NCI-H69 (cell line): ENCODE measurements at places on chromosomes 2 and 18.

GRCh38 chr18:9474108-9474982 lies 968 bp upstream of the RALBP1 start:
- peak; percentile 97 for DNase-seq

DNA sequence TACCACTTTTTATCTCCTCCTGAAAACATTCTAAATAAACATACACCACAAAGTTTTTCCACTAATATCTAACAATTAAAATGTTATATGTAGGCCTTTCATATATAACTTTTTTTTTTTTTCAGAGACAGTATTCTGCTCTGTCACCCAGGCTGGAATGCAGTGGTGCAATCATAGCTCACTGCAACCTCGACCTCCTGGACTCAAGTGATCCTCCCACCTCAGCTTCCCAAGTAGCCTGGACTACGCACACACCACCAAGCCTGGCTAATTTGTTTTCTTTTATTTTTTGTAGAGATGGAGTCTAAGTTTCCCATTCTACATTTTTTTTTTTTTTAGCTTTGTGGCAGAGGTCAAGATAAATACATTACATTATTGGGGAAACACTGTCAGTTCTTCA lies 1612.6 kb upstream of the NXPH2 start:
- DNase-seq = no peak

- DNase-seq = no peak
Observed at GRCh38 chr2:107024269-107024668, 138.3 kb upstream of the ST6GAL2 start.

DNA sequence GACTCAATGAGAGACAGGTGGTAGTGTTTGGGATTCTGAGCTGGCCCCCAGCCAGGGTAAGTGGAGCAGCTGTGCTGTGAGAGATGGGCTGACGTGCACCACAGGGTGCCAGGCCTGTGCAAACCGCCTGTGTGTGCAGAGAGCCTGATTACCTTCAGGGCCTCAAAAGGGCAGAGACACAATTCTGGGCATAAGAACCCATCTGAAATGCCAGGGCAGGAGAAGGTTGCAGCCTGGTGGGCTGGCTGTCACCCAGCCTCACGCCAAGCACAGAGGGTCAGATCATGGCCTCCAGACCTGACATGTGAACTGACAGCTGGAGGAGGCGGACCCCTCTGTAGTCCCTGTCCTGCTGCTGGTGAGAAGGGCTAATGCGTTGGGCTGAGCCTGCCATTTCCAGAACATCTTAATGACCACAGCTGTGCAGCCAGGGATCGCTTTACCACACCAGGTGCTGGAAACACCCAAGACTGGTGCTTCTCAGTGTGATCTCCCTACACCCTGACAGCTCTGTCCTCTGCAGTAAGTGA lies 100.9 kb downstream of the ARL4C start:
- peak; percentile 98 for DNase-seq

GRCh38 chr2:159000072-159000471 lies 31.6 kb downstream of the TANC1 start:
- no peak for DNase-seq

DNA sequence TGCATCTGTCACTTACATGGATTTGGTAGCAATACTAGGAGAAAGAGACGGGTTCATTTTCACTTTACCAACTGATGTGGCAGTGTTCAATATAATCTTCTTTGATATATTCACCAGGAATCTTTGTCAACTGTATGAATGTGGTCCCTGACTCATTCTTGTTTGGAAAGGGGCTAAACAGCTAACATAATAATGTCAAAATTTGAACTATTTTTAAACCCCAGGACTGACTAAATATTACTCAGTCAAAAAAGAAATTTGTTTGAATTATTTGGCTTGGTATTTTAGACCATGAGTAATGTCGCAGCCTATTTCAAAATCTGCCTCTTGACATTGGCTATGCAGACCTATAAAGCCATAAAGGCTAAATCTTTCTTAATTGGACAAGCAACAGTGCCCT lies 413.7 kb upstream of the RGPD4 start:
- no peak for DNase-seq

GRCh38 chr2:224405841-224406370 lies 4.0 kb upstream of the FAM124B start:
- DNase-seq = no peak

DNA sequence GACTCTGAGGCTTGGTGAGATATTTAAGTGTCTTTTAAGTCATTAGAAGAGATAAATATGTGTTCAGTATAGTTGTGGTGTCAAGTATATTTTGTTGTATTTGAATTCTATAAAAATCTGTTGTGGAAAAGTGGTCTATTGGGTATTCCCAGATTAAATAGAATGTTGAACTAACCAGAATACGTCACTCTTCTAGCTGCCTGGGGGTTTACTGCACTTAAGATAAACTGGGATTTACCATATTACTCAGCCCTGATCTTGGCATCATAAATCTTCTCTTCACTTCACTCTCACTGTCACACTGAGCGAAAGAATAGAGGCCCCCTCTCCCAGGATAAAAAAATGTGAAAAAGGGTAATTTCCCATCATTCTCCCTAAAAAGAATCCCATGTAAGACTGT lies 129.8 kb downstream of the BCL2 start:
- DNase-seq = no peak

DNA sequence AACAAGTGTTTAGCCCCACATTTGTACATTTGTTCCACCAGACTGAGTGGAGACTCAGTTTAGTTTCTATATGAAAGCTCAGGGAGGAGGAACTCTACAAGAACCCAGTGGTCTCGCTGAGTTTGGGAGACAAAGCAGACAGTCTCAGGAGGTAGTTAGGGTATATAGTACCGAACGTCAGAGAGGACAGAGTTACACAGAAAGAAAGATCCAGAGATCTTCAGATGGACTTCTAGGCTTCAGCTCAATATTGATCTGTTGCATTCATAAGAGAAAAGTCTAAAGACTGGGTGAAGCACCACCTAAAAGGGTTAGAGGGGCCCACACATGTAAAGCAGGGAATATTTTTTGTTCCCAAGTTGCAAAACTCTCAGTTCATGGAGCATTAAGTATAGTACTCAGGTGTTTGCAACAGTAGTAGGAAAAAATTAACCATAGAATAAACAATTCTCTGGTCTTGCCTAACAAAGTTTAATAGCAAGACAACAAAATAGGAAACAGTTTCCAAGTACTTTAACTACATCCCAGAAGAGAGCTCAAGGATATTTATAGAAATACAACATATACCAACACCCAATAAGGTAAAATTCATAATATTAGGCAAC lies 4.2 kb downstream of the TFPI start:
- DNase-seq = no peak

- peak; percentile 19 for DNase-seq
Observed at GRCh38 chr2:241868661-241869081, 858 bp upstream of the RTP5 start.

DNA sequence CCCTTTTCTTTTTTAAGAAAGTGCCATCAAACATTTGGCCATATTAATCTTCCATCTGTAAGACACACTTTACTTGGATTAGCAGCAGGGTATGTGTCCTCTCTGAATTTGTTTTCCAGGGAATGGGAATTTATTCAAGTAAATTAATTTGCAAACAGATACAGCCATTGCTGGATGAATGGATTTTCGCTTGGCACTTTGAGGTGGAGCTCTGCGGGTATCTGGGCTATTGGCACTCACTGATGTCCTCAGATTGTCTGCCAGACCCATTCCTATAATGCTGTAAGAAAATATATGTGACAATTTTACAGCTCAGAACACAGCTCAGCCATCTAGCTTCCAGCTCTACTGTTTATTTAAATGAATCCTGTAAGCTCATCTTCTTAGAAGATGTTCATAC lies 201.2 kb upstream of the CDH20 start:
- no peak for DNase-seq

DNA sequence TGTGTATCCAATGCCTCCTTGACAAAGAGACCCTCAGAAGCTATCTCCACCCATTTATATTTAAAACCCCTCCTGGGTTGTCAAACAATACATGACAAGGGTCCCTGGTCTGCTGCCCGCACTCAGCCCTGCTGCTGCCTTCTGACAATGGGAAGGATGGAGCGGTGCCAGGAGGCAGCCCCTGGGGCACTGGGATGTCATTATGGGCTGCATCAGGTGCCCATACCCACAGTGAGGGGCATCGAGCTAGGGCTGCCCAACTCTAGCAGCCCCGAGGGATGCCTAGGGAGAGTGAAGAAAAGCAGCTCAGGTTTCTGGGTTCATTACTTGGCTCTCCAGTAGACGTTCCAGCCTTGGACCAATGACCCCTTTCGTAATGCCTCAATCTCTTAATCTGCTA lies 301.7 kb downstream of the ALK start:
- peak; percentile 74 for DNase-seq

DNA sequence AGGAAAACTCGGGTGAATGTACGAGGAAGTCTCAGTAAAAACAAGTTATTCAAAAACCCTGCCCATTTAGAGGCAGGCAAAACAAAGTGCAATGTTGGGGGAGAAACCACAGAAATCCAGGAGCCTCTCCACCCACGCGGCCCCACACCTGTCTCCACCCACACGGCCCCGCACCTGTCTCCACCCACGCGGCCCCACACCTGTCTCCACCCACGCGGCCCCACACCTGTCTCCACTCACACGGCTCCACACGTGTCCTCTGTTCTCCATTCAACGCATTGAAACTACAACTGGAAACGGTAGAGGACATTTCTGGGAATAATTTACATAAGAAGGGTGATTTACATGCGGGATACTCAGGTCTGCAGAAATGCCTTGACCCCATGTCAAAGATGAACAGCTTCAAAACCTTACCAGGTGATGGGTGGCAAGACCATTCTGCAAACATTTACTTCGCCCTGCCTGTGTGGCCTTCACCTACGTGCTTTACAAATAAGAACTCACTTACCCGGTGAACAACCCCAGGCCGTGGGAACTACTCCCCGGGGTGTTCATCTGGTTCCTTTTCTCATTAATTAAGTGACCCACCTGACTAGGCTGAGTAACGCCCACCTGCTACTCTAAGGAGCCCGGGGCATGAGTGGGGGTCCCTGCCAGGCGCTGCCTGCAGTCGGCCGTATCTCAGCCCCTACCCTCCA lies 100.4 kb downstream of the EIPR1 start:
- peak; percentile 37 for DNase-seq

DNA sequence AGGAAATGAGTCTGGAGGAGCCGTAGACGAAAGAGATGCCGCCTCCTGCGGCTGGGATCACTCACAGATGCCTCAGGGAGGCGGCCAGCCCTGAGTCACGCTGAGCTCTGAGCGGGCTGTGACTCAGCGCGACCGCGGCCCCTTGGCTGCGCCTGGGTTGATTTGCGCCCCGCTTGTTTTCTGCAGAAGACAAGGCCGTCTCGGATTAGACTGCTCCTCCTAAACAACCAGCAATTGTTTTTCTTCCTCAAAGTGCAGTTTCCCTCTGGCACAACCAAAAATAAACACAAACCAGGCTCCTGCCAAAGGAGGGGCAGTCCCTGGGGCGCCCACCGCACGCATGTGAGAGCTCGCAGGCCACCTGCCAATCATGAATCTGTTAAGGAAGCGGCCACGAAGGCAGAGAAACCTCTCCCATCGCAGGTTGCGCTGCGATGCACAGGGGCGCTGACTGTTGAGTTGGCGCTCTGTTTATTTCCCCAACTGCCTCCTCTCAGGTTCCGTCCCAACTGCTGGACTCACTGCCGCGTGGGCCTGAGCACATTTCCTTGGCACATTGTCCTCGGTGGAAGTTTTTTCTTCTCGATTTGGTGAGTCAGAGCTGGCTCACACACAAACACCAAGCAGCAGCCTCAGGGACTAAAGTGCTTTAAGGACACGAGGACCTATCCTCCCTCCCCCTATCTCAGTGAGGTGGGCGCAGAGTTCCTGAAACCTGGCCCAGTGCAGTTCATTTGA lies 85.2 kb upstream of the NDUFV2 start:
- peak; percentile 68 for DNase-seq

GRCh38 chr2:40098786-40099470 lies 319.9 kb upstream of the THUMPD2 start:
- DNase-seq = no peak

- DNase-seq = peak; percentile 93
Observed at GRCh38 chr18:44682871-44683221, 2.2 kb downstream of the SETBP1 start.

GRCh38 chr2:159140070-159140769 lies 146.3 kb downstream of the WDSUB1 start:
- no peak for DNase-seq

DNA sequence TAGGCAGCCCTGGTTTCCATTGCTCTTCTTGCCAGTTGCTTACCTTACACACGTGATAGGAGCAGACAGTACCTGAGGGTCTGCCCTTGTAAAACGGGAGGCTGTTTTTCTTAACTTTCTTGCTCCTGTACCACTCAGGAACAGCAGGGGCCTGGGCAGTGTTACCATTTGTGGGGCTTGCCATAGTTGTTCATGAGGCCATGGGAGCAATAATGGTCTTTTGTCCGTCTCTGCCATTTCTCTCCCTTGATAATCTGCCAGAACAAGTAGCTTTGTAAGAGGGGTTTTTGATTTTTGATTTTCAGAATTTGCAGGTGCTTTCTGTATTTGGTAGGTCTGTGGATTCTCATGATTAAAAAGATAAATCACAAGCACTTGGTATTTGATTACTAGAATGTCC lies 259.0 kb downstream of the PHLPP1 start:
- DNase-seq = no peak

DNA sequence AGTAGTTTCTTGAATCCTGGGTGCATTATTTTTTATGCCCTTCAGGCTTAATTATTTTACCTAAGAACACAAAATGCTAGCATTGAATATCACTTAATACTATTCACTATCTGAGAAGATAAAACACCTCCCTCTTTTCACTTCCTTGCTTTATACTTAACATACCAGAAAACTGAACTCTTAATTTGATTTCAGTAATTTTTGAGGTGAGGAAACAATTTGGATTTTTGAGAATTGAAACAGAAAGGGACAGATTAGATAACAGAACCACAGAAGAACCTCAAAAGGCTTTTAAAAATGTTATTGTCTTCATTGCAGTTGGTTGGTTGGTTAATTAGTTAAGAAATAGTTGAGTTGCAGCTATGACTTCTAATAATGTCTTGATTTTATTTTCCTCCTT lies 69.5 kb downstream of the GPD2 start:
- no peak for DNase-seq

- no peak for DNase-seq
Observed at GRCh38 chr2:101762451-101763171, 65.1 kb downstream of the MAP4K4 start.

DNA sequence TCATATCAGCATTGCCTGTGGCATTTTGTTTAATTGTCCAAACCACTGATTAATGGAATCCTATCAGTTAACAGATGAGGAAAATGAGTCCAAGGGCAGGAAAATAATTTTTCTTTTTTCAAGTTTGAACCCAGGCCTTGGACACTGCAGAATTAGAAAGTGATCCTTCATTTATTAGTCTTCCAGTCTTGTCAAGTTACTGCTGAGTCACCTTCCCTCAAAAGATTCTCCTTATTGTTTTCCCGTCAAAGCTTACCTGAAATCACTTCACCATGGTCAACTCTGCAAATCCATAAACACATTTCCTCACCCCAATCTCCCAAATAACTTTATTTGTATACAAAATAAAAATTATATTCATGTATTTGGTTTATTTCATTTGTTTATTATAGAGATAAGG lies 57.9 kb downstream of the WDR75 start:
- no peak for DNase-seq
